Left lung (tissue), 14 donors: ENCODE measurements at places on chromosomes 12 and 14. TPM values are rescaled to one million over a fixed set of nuclear protein-coding genes. Genes with fewer than 3 reads are reported as not detected.
A peak's percentile ranks its signal among the peaks of the same experiment; 100 is the strongest.

DNA sequence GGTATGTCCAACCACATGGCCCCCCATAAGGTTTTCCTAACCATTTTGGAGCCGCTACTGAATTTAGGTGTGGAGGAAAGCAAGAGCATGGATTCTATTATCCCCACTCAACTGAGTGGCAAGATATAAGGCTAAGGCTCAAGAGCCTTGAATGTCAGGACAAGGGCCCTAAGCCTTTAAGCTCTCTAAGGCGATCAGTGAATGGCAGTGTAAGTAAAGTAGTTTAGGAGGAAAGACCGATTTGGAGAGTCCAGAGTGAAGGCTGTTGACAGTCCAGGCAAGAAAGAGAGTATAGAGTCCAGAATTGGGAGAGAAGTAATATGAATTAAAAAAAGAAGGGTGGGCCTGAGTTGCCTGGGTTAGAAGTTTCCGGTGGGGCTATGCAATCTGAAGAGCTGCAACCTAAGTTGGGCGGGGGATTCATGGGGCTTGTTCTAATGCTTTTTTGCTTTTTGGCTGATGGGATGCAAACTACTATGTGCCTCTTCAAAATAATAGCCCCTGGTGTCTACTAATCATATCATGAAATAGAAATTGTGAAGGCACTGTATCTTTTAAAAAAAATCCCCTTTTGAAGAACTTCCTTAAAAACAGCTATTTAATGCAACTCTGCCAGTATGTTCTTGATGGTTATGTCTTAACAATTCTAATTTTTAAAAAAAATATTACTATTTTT, at the start of gene SPIC:
TSS of gene SPIC (plus strand) at position 626 of the 676 bp plus-strand sequence. CDS start 1,569 bp downstream, outside the sequence.
- H3K36me3 ChIP-seq: no peaks in the 10 kb centered on the region
- H3K4me1 ChIP-seq: no peaks in the 10 kb centered on the region
- H3K4me3 ChIP-seq: no peak within 1 kb of the TSS
- H3K27me3 ChIP-seq: no peaks in the 10 kb centered on the region

DNA sequence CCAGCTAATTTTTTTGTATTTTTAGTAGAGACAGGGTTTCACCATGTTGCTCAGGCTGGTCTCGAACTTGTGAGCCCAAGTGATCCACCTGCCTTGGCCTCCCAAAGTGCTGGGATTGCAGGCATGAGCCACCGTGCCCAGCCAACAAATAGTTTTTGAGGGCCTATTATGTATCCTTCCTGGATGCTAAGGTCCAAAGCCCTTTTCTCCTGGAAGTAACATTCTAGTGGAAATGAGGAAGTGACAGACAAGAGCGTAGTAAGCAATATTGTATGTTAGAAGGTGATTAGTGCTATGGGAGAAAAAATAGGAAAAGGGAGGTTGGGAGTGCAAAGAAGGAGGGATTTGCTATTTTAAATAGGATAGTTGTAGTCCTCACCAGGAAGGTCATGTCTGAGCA, 9.0 kb upstream of the CGRRF1 start:
- no peaks in the 10 kb centered on the region for H3K27me3 ChIP-seq
- H3K36me3 ChIP-seq: no peaks in the 10 kb centered on the region
- H3K27ac ChIP-seq: no peak overlapping the region
- DNase-seq: no peak

DNA sequence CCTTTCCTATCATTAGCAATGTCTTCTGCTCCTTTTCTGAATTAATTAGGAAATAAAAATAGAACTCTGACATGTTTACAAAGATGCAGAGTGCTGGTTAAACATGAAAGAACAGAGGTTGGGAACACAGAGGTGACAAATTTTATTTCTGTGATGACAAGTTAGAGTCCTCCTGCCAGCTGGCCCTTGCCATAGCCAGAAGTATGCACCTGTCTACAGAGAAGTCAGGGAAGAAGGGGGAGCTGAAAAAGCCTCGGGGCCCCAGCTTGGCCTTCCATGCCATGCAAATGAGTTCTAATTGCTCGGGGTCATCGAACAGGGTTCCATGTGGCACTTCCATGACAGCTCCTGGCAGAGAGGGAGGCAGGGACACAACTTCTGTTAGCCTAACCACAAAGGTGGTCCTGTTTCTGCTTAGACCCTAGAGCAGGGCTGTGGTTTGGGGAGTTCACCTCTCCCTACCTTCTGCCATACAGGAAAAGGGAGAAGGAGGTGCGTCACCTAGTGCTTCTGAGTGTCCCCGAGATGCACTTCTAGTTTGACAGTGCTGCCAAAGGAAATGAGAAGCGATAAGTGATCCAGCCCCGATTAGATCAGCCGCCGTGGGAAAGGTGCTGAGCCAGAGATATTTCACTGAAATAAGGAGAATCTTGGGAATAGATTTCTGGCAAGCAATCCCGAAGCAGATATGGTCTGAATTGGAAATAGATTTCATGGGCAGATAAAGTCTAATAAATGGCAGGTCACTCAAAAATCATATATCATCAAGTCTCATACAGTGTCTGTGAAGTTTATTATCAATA, 155.8 kb upstream of the FOXN3 start:
- H3K27me3 ChIP-seq: no peaks in the 10 kb centered on the region
- no peak overlapping the region for H3K4me3 ChIP-seq

DNA sequence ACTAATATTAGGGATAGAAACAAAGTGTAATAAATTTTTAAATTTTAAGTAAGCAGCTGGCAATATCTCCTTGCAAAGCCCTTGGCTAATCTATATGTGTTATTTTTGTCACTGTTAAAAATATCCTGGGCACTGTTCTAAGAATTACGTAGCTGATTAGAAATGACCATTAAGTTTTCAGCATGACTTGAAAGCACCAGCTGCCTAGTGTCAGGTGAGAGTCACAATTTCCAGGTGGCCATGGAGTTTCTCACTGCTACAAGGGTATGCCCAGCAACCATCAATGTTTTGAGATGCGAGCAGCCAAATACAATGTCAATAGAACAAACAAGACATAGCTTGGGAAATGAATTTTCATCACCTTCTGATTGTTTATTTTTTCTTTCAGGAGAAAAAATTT, 23.3 kb upstream of the GYS2 start:
- no peak for DNase-seq
- no peaks in the 10 kb centered on the region for H3K4me1 ChIP-seq
- H3K4me3 ChIP-seq: no peak overlapping the region
- no peaks in the 10 kb centered on the region for H3K36me3 ChIP-seq
- H3K27ac ChIP-seq: no peak overlapping the region

DNA sequence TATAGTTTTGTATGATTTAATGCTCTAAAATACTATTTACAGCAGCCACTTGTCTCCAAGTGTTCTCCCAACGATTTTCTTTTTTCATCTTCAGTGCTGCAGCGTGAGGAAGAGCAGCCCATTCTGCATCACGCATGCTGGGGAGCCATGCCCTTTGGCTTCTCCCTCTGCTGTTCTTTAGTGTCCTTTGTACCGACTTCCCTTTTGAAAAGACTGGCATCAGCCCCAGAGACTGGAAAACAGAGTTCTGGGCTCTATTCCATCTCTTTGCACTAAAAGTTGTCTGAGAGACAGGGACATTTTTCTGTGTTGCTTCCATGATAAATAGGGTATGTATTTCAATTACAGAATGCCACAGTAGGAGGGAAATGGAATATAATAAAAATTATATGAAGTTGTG, 105.1 kb downstream of the RERG start:
- no peak overlapping the region for H3K4me3 ChIP-seq
- H3K4me1 ChIP-seq: no peaks in the 10 kb centered on the region
- no peaks in the 10 kb centered on the region for H3K36me3 ChIP-seq
- H3K27ac ChIP-seq: no peak overlapping the region
- DNase-seq: no peak

- no peaks in the 10 kb centered on the region for H3K36me3 ChIP-seq
- no peaks in the 10 kb centered on the region for H3K27me3 ChIP-seq
- no peaks in the 10 kb centered on the region for H3K4me1 ChIP-seq
- DNase-seq: peak; percentile 35
- no peak overlapping the region for H3K27ac ChIP-seq
Measured at GRCh38 chr14:90288651-90289355, 32.5 kb downstream of the PSMC1 start.

The KRT78 gene
- not detected for total RNA-seq

The MYH6 gene
- total RNA-seq: 1.5 TPM

The BCAT1 gene
- 74.7 TPM for total RNA-seq
